ENCODE measurements at places on chromosomes 6 and 20. TPM values are rescaled to one million over a fixed set of nuclear protein-coding genes. Genes with fewer than 3 reads are reported as not detected.

The CGA gene
- not detected for total RNA-seq

The SYCP2L gene
- 1.5 TPM for total RNA-seq

The RAB44 gene
- 1.5 TPM for total RNA-seq

The DEFB126 gene
- total RNA-seq = not detected

The KIF25 gene
- total RNA-seq = not detected

The EDEM2 gene
- 30.0 TPM for total RNA-seq

The TOMM6 gene
- total RNA-seq = 150 TPM

The ENPP1 gene
- 6.5 TPM for total RNA-seq

The ZFP57 gene
- 1.1 TPM for total RNA-seq

The CCDC170 gene
- total RNA-seq = 2.1 TPM

The LPIN3 gene
- 31.6 TPM for total RNA-seq

The UBD gene
- total RNA-seq = 33.5 TPM

The TREM2 gene
- total RNA-seq = 7.8 TPM

The C20orf202 gene
- 0.16 TPM for total RNA-seq

The F13A1 gene
- total RNA-seq = 275 TPM

The XKR7 gene
- 0.06 TPM for total RNA-seq

The KIAA1755 gene
- total RNA-seq = 5.1 TPM

The MAPK13 gene
- total RNA-seq = 43.3 TPM

Data from kidney (tissue), 22 donors.